Activated CD4-positive, alpha-beta T cell treated with anti-CD3 and anti-CD28 coated beads, Interleukin-2, amount 50 U/mL, for 16 hours (primary cell): ENCODE measurements at places on chromosomes 4 and X.

GRCh38 chrX:6024204-6024603, 204.5 kb downstream of the NLGN4X start:
- no peak for DNase-seq

DNA sequence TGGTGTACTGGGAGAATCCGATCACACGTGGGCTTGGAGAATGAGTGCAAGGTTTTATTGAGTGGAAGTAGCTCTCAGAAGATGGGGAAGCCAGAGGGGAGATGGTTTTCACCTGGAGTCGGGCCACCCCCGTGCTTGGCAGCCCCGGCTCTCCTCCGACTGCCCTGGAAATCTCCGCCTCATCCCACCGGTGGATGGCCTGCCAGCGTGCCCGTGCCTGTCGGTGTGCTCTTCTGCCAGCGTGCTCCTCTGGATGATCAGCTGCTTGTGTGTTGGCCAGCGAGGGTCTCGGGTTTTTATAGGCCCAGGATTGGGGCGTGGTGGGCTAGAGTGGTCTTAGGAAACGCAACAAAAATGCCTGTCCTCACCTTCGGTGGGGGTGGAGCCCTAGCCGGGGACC, 368.0 kb downstream of the FAT4 start:
- DNase-seq: no peak

GRCh38 chr4:68630371-68630770, 40.1 kb downstream of the UGT2B15 start:
- no peak for DNase-seq

DNA sequence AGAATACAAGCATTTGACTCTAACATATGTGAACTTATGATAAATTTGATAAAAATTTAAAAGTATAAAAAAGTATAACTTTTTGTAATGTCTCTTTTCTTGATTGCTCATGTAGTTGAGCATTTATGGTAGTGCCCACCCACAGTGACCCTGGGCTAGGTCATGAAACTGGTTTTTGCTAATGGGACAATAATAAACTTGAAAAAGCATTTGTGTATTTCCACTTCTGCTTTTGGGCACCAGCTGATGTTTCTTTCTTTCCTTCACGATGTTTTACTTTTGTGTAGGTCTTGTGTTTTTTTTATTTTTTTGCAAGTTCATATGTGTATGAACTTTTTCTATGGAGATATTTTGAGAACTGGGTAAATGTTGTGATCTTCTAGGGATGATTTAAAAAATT, 313.1 kb downstream of the CBLL2 start:
- no peak for DNase-seq

- DNase-seq: no peak
Measured at GRCh38 chr4:95153182-95153581, 395.4 kb downstream of the BMPR1B start.

DNA sequence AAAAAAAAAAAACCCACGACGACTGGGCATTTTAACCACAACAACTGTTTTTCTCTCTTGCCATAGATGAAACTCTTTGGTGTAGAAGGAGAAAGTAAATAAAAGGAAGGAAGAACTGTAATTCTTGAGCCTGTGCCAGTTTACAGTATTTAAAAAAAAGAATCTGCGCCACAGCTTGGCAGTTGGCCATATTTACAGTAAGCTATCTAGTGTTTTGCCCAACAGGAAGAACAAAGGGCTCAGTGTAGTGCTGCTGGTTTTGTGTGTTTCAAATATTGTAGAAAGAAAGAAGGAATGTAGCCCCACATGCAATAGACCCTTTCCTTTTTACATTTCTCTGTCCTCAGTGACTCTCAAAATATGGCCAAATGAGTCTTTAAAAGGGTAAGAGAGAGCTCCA, 66.1 kb downstream of the NR3C2 start:
- no peak for DNase-seq

- DNase-seq: no peak
Measured at GRCh38 chr4:89898304-89898716, 3.7 kb downstream of the MMRN1 start.

- DNase-seq: no peak
Measured at GRCh38 chr4:125781651-125782050, 466.9 kb downstream of the FAT4 start.

DNA sequence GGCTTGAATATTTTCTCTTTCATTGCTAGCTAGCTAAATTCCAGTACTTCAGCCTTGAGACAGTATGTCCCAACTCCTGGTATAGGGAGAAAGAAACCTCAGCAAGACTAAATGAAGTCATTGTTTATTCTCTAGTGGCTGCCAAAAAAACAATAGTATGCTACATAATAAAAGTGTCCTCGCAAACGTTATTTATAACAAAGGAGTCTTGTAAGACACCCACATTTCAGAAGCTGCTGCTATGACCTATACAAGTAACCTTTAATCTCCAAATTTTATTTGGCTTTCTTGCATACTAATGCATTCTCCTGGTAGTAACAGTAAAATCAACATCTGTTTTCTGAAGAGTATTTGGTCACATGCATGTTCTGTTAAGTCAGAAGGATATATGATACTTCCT, 28.8 kb downstream of the NEK1 start:
- no peak for DNase-seq

DNA sequence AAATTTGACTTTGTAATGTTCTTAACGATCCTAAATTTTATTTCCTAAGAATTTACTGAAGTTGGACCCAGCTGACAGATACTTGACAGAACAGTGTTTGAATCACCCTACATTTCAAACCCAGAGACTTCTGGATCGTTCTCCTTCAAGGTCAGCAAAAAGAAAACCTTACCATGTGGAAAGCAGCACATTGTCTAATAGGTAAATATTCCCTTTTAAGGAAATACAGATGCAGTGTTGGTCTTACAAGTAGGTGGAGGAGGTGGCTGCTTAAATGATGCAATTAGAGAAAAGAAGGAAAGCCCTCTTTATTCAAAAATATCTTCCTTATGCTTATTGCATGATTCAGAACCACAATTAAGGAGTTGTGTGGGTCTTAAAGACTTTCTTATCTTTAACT, 73.5 kb downstream of the RS1 start:
- DNase-seq: no peak

DNA sequence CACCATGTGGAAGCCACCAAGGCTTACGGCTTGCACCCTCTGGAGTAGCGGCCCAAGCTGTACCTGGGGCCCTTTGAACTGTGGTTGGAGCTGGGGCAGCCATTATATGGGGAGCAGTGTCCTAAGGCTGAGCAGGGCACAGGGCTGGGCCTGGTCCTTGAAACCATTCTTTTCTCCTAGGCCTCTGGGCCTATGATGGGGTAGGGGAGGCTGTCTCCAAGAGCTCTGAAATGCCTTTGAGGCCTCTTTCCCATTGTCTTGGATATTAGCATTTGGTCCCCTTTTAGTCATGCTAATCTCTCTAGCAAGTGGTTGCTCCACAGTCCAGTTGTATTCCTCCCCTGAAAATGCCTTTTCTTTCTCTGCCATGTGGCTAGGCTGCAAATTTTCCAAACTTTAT, 96.4 kb upstream of the ARX start:
- no peak for DNase-seq

DNA sequence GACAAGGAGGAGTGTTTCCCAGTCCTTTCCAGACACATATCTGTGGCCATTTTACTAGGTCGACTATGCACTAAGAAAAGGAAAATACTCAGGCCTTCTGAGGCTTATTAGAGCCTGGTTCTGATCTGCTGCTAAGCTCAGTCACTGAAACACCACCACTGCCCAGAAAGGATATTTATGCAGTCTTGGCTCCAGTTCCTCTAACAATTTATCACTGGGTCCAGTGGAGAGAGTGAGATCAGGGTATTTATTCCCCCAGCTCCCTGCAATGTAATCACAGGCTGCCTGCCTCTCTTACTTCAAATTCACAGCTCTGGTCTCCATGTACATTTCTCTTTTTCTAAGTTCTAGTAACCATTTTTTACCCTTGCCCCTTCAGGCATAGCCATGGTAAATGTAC, 81.6 kb upstream of the INPP4B start:
- no peak for DNase-seq
